Astrocyte (in vitro differentiated cells and primary cell): ENCODE measurements at places on chromosomes 11 and 22. TPM values are rescaled to one million over a fixed set of nuclear protein-coding genes. Genes with fewer than 3 reads are reported as not detected.

DNA sequence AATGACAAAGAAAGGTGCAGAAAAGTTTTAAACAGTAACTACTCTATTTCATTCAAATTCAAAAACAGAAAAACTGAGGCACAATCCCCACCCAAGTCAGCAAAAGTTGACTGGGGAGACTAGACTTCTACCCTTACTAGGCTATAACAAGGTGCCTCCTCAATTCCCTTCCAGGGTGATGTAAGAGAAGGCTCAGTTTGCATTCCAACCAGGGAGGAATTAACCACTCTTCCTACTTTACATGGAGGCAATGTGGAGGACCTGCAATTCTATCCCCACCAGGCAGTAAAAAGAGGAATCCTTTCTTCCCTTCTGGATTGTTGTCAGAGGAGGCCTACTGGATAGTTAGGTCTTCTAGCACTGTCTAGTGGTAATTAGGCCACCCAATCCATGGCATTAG lies 26.1 kb downstream of the TYR start:
- DNase-seq = no peak

The C11orf42 gene
- not detected in 2 replicates for total RNA-seq

The SLC22A12 gene
- not detected in 2 replicates for total RNA-seq

- DNase-seq = no peak
Measured at GRCh38 chr22:28920757-28921584, 37.6 kb downstream of the ZNRF3 start.

- DNase-seq = no peak
Measured at GRCh38 chr11:16338393-16338792, 18.0 kb downstream of the SOX6 start.

The MAPK1 gene
- 138 and 148 TPM in 2 replicates for total RNA-seq

The OR2AG1 gene
- total RNA-seq = not detected in 2 replicates

DNA sequence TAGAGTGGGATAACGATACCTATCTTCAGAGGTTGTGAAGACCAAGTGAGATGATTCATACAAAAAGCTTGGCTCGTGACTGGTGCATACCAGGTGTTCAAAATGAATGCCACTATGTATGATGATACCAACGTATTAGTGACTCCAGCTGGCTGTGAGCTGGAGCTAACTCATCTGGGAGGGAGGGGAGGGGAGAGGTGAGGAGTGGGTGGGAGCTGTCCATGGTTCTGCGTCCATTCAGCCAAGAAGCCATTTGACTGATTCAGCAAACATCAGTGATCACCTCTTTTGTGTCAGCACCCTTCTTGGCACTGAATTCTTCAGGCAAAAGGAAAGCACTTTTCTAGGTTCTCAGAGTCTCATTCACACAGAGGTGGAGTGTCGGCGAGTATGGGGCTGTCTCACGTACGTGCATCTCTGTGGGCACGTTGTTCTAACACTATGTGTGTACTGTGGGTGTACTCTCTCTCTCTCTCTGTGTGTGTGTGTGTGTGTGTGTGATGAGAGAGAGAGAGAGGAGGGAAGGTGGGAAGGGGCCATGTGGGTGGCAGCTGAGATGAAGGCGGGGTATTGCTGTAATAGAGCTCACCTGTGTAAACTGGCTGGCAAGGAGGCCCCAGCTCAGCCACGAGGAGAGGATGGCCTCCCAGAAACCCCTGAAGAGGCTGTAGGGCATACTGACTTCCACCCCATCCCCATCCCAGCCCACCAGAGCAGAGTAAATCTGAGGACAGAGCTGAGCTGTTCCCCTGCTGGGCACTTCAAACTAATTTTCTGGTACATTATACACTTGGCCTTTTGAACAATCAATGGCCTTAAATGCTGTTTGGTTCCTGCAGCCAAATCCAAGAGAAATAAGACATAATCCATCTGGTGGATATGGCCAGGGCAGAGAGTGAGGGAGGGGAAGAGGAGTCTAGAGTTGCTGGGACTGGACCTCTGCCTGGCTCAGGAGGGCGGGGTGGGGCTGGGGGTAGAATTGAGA lies 96.1 kb upstream of the THY1 start:
- peak; percentile 49 for DNase-seq

The ALDH3B2 gene
- not detected in 2 replicates for total RNA-seq

DNA sequence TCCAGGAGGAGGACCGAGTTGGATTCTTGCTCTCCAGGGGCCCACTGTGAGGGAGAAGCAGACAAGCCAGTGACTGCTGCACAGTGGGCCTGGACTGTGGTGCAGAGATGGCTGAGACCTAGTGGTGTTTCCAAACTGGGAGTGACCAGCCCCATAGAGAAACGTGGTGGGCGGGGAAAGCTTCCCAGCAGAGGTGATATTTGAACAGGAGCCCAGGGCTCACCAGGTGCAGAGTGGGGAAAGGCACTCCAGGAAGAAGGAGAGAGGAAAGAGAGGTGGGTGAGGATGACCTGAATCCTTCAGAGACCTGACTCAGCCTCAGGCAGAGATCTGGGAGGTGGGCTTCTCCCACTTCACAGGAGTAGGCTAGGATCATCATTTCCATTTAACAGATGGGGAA lies 52.1 kb upstream of the RASD2 start:
- no peak for DNase-seq

The TRIM48 gene
- total RNA-seq = not detected in 2 replicates

The ANO9 gene
- 0.82 and 1.9 TPM in 2 replicates for total RNA-seq

The INS gene
- not detected in 2 replicates for total RNA-seq

- DNase-seq = no peak
Measured at GRCh38 chr11:117181586-117182550, 3.3 kb downstream of the SIDT2 start.

GRCh38 chr11:115696563-115696962 lies 192.3 kb upstream of the CADM1 start:
- DNase-seq = no peak

DNA sequence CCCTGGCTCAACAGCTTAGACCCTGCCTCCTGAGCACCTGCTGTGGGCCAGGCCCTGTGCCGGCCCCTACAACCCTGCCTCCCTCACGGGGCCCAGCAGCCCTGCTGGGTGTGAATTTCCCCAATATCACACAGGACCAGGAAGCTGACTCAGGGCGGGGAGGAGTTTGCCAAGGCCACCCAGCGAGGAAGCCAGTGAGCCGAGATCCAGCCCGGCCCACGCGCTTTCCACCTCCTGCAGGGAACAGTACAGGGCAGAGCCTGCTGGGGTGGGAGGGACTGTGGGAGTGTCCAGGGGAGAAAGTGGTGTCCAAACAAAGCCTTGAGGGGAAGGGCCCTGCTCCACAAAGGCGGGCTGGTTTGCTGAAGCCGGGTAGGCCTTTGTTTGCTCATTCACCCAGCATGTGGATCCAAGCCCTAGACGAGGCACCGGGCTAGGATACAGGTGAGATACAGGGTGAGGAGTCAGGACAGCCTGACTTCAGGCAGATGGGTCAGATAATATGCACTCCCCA lies 26.8 kb downstream of the RPL3 start:
- DNase-seq = peak; percentile 93

DNA sequence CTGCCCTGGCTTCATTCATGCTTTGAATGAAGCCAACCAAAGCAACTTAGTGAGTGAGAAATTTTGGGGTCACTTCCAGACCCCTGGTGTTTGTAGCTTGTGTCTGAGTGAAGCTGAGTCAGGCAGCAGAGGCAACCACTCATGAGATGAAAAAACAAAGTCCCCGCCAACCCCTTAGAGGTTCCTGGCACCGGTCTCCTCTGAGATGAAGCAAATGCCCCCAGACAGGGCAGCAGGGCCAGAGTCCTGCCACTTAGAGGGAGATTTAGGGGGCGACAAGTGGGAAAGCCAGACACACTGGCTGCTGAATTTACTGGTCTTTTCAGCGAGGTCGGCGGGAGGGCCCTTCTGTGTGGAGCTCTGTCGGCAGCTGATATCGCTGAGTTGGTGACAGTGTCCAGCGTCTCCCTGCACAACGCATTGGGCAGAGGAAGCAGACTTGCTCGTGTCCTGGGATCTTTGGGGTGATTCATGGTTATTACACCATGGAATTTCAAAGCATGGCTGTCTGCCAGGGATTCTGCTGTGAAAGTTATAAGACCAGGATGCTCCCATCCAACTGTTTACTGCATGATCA lies 482.6 kb downstream of the MIAT start:
- DNase-seq = peak; percentile 85

DNA sequence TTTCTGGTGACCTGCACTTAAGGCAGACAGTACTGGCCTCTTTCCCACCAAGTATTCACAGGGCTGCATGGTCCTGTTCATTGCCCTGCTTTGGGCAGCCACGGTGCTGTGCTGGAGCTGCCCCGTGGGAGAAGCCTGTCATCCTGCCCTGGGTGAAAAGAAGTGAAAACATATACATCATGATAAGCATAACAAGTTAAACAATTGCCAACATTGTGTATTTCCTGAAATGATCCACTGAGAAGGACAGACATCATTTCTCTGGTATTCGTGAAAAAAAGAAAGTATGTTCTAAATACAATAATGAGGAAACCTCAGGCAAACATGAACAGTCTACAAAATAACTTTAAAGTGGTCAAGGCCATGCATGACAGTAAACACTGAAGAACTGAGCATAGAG lies 393.1 kb downstream of the TMEM135 start:
- no peak for DNase-seq

The MS4A6A gene
- total RNA-seq = not detected in 2 replicates

DNA sequence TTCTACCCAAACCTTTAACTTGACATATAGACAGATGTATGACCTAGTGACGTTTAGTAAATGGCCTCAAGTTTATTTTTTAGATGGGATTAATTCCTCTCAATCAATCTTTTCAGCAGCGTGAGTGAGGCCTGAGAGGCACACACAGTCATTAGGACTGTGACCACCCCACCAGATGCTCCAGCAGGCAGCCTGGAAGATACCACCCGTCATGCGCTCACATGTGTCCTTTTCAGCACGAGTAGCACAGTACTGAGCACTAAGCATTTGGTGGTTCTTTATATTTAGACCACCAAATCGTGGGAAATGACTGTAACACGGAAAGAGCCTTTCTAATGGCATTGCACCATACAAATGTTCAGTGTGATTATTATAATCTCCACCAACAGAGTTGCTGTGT lies 354.6 kb upstream of the DDI1 start:
- no peak for DNase-seq

The MAPK8IP2 gene
- total RNA-seq = 4.7 and 5.9 TPM in 2 replicates

The KREMEN1 gene
- 3.3 and 5.9 TPM in 2 replicates for total RNA-seq

The HEPACAM gene
- 0.19 TPM in 1 of 2 replicates, not detected in the other for total RNA-seq

The TRIM29 gene
- total RNA-seq = 0.55 and 1.1 TPM in 2 replicates

GRCh38 chr11:117249571-117249970 lies 17.1 kb downstream of the RNF214 start:
- DNase-seq = no peak

The GGTLC3 gene
- not detected in 2 replicates for total RNA-seq

- DNase-seq = no peak
Measured at GRCh38 chr11:82076126-82076525, 657.5 kb downstream of the FAM181B start.

The NPAS4 gene
- 0.20 and 0.50 TPM in 2 replicates for total RNA-seq

The C11orf16 gene
- total RNA-seq = not detected in 2 replicates

The CCDC73 gene
- total RNA-seq = not detected in 2 replicates

The TRPC6 gene
- 0.07 and 0.17 TPM in 2 replicates for total RNA-seq

The PAMR1 gene
- 12.6 and 18.0 TPM in 2 replicates for total RNA-seq

DNA sequence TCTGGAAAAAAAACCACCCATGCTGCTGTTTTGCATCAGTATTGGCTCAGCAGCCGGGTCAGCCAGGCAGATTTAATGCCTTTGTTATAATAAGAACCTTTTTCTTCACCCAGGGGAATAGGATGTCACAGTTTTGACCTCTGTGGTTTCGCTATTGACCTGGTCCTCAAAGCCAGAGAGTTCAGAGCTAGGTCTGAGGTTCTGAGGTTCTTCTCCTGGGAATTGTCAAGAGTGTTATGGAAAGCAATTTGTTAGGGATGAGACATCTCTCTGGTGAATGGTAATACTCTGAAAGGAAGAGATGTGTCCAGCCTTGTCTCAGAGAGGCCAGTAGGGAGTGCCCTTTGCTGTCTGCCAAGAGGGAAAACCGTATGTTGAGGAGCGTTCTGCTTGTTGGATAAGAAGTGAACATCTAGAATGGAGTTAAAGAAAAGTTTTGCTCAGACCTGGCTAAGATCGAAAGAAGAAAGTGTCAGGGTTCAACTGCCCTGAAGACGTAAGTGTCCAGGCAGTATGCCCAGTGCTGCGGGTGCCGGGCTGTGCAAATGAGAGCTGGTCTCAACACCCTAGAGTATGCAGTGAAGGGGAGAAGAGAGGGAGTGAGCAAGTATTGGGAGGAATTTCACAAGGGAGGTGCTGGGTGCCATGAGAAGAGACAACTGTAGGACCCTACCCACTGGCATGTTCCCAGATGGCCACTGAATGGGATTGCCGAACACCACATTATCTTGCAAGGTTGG lies 150.9 kb upstream of the TTC12 start:
- no peak for DNase-seq

GRCh38 chr11:69437001-69437875 lies 44.2 kb upstream of the LINC01488 start:
- DNase-seq = peak; percentile 57

GRCh38 chr22:37672206-37672919 lies 3.1 kb upstream of the LGALS1 start:
- DNase-seq = no peak

GRCh38 chr11:42462558-42463310 lies 849.1 kb upstream of the API5 start:
- DNase-seq = peak; percentile 90
